Stimulated activated CD4-positive, alpha-beta T cell treated with anti-CD3 and anti-CD28 coated beads, TNF-alpha, amount 100 ng/mL, for 24 hours (primary cell): ENCODE measurements at places on chromosomes 7 and 10.

DNA sequence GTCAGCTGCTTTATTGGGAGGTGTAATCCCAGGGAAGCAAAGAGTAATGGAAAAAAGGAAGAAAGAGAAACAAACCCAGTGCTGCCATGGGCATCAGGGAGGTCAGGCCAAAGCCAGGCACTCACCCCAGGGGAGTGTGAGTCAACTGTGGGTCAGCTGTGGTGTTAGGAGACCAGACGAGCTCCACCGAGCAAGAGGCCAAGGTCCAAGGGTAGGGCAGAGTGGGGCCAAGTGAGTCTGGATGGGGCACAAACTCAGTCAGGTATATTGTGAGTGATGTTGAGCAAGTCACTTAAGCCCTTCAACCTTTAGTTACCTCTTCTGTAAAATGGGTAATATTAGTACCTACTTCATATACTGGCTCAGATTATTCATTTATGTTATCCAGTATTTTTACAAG, 30.4 kb upstream of the CDK13 start:
- no peak for DNase-seq

DNA sequence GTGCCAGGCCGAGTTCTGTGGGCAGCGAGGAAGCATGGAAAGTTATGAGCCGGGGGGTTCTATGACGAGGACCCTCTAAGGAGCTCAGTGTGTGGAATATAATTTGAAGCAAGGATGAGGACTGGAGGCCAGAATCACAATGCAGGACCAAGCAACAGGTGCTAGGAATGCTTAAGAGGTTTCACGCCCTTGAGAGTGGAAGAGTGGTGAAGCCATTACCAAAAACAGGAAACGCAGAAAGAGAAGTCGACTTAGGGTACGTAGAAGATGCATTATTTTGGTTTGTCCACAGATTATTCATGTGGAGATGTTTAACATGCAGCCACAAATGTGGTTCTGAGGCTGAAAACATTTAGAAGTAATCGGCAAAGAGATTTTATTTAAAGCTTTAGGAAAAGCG, 78.7 kb downstream of the PIP4K2A start:
- no peak for DNase-seq

- DNase-seq: no peak
These were observed 2.8 kb upstream of the FLNC start for GRCh38 chr7:128827248-128827958.

DNA sequence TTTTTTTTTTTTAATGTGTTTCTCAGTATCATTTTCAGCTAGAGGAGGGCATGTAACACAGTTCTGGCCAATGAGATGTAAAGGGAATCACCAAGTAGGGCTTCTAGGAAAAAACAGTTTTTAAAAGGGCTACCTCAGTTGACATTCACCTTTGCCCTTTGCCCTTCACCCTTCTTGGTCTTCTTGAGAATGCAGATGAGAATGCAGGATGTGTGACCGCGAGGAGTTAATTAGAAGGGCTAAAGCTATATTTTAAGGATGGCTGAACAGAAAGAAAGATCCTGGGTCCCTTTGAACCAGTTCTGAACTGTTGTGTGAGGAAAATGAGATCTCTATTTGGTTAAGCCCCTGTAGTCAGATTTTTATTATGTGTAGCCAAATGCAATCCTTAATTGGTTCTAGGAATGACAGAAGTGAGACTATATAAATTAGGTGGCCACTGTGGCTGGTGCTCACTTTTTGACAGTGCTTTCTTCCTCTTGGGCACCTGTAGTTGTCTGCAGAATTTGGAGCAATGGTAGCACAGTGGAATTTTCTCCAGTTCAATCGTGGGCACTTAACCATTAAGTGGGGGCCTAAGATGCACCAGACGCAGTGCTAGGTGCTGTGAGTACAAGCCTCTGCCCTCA, 21.1 kb upstream of the TOMM7 start:
- DNase-seq: no peak

DNA sequence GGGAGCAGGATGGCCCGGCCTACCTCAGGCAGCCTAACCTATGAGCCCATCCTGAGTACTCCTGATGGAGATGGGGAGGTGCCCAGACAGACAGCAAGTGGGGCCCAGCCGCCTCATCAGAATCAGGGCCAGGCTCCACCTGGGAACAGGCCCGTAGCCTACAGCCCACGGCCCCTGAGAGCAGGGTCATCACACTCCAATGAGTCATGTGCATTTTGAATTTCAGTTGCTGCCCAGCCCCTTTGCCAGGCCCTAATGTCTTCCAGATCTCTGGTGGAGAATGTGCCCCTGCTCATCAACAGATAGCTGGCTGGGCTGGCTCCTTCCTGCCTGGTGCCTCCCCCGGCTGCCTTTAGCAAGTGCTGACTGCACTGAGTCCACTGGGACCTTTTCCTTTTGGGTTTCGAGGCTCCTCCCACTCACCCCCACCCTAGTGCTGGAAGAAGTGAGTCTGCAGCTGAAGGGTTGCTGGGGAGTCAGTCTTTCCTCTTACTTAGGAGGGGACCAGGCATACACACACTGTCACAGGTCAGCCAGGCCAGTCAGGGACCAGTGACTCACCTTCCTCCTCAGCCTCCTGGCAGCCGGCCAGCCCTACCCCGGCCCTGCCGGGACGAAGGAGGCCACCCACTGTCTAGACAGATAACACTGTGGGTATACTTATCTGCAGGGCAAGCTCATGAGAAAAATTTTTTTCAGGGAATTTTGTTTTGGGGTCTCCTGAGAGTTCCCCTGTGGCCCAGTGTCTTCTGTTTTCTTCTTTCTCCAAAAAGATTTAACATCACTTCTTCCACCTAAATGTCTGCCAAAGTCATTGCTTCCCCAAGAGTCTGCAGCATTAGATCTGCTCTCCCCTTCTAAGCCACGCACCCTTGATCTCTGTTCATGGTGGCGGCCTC, 9.1 kb upstream of the ASIC3 start:
- peak; percentile 73 for DNase-seq

DNA sequence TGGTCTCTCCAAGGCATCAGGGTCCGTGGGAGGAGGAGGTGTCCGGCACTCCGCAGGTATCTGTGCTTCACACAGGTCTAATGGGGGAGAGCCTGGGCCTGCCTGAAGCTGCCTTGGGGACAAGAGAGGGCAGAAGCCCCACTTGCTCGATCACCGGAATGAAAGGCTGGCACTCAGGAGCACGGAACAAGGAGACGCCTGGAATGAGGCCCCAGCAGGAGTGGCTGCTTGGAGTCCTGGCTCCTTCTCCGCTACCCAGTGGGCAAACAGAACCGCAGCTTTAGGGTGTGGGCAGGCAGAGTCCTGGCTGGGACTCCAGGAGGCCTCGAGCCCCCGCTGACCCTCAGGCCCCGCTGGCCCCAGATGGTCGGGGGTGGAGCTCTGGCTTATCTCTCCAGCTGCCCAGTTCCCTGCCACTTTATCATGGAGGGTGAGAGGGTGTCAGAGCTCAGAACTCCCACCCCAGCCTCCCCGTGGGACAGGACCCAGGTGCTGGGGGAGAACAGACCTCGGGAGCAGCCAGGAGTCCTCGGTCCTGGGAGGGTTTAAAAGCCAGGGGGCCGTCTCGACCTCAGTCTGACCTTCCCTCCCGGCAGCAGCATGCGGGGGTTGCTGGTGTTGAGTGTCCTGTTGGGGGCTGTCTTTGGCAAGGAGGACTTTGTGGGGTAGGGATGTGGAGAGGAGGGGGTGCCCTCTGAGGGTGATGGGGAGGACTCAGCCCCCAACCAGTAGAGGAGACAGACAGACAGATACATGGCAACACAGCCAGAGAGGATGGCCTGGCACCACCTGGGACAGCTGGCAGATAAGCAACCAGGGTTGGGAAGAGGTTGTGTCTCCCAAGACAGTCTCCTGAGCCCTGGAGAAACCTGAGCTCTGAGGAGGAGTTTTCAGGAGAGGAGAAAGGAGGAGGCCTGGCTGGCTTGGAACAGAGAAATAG, at the start of gene CPA1:
TSS of gene CPA1 (plus strand) at position 574 of the 940 bp plus-strand sequence. CDS start at position 601, 27 bp downstream.
- no peak for DNase-seq

DNA sequence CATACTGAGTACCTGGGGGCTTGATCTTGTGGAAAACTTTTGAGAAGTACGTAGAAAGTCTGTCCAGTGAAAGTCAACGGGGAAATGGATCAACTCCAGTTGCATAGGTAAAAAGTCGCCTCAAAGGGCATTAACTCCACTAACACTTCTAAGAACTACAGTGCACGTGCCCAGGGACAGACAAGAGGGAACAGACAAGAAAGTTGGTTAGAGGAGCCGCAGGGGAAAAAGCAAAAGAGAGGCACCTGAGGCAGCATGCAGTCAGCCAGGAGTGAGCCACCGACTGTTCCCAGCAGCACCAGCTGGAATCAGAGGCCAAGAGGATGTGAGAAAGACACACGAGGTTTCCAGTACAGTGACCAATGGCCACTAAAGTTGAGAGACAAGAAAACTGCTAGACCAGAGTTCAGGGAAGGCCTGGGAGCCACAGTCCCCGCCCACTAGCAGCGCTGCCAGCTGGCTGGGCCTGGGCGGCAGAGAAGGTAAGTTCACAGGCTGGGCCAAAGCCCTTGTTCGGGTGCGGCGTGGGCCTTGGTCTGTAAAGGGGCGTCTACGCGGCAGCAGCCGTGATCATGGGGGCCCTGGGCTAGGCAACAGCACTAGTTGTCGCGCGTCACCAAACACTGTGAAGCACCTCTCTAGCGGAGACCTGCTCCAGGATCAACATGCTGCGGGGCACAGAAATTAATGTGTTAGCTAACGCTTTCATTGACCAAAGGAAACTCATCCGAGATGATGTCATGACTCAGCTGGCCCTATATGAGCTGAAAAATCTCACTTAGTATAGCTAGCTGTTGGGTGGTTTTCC, 14.0 kb downstream of the ITGB1 start:
- no peak for DNase-seq

- no peak for DNase-seq
These were observed 674.2 kb upstream of the NRP1 start for GRCh38 chr10:34008656-34009055.

DNA sequence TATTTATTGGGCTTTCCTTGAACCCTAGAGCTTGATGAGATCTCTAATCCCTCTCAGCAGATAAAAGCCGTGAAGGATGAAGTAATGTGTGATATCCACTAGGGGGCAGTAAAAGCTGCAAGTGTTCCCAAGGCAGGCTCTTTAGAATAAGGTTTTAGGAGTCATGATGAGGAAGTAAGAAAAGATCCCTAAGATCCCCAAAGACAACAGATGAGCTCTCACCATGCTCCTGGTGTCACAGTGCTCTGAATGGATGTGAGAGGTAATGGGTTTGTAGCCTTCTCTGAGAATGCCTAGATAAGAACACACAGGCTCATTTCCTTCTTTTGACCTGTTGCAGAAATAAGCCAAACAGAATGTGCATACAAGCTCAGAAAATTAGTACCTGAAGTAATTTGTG, 70.4 kb upstream of the ITPRID1 start:
- no peak for DNase-seq

- no peak for DNase-seq
These were observed 447.8 kb upstream of the C7orf33 start for GRCh38 chr7:148142660-148143248.

GRCh38 chr7:74722153-74722552, 51.7 kb upstream of the NCF1 start:
- no peak for DNase-seq

- DNase-seq: peak; percentile 70
These were observed 31.6 kb downstream of the OGDH start for GRCh38 chr7:44637788-44638594.

DNA sequence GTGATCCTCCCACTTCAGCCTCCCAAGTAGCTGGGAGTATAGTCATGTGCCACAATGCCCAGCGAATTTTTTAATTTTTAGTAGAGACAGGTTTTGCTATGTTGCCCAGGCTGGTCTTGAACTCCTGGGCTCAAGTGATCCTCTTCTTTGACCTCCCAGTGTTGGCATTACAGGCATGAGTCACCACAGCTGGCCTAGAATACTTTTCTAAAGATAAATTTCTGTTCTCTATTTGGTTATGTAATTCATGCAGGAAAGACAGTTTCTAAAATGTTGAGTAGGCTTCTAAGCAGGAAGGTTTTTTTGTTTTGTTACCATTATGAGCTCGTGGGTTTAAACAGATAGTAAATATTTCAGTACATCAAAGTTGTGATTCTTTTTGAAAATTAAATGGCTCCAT, 5.0 kb downstream of the RBAK start:
- no peak for DNase-seq

GRCh38 chr10:8473205-8473604, 418.7 kb downstream of the GATA3 start:
- no peak for DNase-seq

GRCh38 chr10:117400329-117400728, 25.1 kb upstream of the PDZD8 start:
- no peak for DNase-seq

DNA sequence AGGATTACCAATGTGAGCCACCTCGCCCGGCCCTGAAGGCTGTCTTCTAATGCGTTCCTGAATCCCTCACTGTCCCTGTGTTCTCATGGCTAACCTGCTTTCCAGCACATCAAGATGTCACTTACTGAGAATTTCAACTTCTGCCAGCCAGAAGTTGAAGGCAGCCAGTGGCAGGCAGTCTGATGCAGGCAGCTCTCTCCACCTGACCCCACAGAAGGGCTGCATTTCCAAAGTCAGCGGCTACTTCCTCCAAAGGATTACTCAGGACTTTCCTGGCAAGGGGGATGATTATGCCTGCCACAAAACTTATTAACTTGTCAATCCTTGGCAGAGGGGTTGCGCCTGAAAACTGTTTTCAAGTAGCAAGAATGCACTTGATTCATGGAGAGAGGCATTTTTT, 1219.4 kb downstream of the TYW1 start:
- DNase-seq: no peak

GRCh38 chr10:128257428-128257827, 131.2 kb upstream of the MKI67 start:
- no peak for DNase-seq

DNA sequence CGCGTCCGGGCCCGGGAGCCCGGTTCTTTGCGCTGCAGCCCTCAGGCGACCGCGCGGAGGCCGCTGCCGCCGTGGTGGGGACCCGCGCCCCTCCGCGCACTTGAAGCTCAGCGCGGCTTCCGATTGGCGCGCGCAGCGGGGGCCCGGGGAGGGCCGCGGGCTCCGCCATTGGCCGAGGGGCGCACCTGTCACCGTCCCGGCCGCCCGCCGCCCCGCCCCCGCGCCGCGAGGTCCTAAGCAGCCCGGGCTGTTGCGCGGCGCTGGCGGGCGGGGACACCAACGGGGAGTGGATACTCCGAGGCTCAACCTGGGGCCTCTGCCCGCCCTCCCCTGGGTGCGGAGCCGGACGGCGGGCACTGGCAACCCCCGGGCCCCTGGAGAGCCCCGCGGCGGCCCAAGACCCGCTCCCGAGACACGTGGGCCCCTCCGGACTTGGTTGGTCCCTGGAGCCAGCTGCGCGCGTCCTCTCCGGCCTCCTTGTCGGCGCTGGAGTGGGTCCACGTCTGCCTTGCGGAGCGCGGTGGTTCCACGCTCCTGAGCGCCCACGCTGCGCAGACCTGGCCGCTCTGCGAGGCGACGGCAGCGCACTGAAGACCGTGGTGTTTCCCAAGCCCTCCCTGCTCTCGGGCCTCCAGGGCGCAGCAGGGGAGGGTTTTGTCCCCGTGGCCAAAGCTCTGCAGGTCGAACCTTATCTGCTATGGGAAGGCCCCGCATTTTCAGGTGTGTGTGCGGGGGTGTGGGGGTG, at the start of gene MNX1:
TSS of gene MNX1 (minus strand) at position 76 of the 745 bp plus-strand sequence. CDS start 313 bp downstream, outside the sequence.
- no peak for DNase-seq
